ENCODE measurements at places on chromosomes 2 and 18. TPM values are rescaled to one million over a fixed set of nuclear protein-coding genes. Genes with fewer than 3 reads are reported as not detected.

The COL4A4 gene
- 48.6 TPM for polyA plus RNA-seq

The SCN3A gene
- 0.60 TPM for polyA plus RNA-seq

The ZDBF2 gene
- polyA plus RNA-seq, result 14.3 TPM

The SGPP2 gene
- 17.4 TPM for polyA plus RNA-seq

The HOXD1 gene
- 10.1 TPM for polyA plus RNA-seq

The KIF1A gene
- 11.1 TPM for polyA plus RNA-seq

The MC4R gene
- polyA plus RNA-seq, result 0.35 TPM

The FOXI3 gene
- polyA plus RNA-seq, result 0.22 TPM

The AQP12B gene
- polyA plus RNA-seq, result 0.35 TPM

The CRYBA2 gene
- not detected for polyA plus RNA-seq

The TRIB2 gene
- 239 TPM for polyA plus RNA-seq

The DSG2 gene
- 55.9 TPM for polyA plus RNA-seq

The LOXHD1 gene
- polyA plus RNA-seq, result 1.4 TPM

The SLC4A3 gene
- polyA plus RNA-seq, result 7.9 TPM

The TMEM200C gene
- 1.4 TPM for polyA plus RNA-seq

The RNU2-63P gene
- not detected for polyA plus RNA-seq

The CCDC141 gene
- 0.30 TPM for polyA plus RNA-seq

The ABCB6 gene
- polyA plus RNA-seq, result 42.6 TPM

The CREG2 gene
- 0.65 TPM for polyA plus RNA-seq

DNA sequence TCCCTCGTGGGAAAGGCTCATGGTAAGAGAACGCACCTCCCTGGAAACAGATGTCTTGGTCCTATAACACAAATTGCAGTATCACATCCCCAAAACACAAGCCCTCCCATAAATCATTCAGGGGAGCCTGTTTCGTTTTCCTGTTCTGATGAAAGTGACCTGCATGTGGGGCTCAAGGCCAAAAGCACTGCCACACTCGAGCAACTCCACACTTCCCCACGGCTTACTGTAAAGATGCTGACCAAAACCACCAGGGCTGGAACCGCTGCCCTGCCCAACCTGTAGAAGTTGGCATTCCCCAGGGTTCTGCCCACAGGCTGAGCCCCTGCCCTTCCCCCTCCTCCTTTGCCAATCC is 139.7 kb downstream of the BCL11A start:
- DNase-seq, result no peak

GRCh38 chr2:239499726-239500573 is 99.1 kb upstream of the HDAC4 start:
- no peak for DNase-seq

GRCh38 chr2:199777916-199778315 is 73.1 kb downstream of the FTCDNL1 start:
- DNase-seq, result no peak

DNA sequence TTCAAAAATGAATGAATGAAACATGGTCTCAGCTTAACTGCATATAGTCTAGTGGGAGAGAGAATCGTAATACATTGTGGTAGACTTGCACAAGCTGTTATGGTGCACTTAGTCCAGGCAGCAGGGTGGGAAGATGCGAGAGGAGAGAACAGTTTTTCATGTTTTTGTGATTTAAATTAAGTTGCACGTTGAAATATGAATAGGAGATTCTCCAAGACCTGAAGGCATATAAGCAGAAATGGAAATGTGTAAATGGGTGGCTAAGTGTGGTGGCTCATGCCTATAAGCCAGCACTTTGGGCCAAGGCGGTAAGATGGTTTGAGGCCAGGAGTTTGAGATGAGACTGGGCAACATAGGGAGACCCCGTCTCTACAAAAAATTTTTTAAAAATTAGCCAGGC is 60.5 kb downstream of the TMEM185B start:
- no peak for DNase-seq

DNA sequence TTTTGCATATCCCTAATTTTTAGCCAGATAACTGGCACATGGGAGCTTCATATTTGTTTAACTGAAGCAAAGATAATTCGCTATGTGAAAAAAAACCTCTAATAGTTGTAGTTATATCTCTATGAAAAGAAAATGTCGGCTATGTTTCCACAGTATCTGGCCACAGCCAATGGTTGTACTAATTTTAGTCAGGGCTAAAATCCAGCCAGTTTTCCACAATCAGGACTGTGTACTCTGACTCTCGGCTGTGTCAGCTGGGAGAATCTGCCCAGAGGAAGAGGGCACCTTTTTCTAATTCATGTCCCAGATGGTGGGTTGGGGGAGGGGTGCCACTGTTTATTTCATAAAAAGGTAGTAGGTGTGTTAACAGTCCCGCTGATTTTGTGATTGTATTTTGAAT is 38.8 kb downstream of the STRADB start:
- DNase-seq, result no peak

DNA sequence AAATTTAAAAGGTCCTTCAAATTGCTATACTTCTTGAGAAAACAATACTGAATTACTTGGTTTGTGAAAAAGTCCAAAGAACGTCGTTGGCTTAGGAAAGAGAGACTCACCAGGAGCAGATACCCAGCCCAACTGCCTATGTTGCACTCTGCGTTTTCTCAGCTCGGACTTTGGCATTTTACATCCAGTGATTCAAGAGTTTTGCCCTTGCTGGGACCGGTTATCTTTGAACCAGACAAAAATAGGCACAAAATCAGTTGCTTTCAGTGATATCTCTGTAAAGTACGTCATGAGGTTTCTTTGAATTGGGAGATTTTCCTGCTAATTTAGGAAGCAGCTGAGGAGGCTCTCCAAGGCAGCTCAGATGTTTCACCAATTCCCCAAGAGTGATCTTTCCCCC is 29.3 kb downstream of the FHOD3 start:
- DNase-seq, result no peak

GRCh38 chr2:159982270-159982669 is 80.1 kb downstream of the PLA2R1 start:
- DNase-seq, result no peak

GRCh38 chr2:112821682-112822081 is 14.9 kb downstream of the IL1B start:
- no peak for DNase-seq

DNA sequence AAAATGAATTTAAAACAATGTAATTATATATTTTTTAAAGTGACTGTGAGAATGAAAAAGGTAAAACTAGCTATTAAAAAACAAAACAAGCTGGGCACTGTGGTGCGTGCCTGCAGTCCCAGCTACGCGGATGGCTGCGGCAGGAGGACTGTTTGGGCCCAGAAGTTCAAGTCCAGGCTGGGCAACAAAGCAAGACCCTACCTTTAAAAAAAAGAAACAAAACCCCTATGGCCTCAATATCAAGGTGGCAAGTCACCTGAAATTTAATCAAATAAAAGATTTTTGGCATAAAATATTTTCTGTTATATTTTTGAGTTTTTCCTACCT is 46.9 kb upstream of the STRN start:
- DNase-seq, result no peak

GRCh38 chr18:77250926-77251729 is 1.5 kb downstream of the GALR1 start:
- no peak for DNase-seq

- DNase-seq, result no peak
These were observed 92.1 kb downstream of the ATL2 start for GRCh38 chr2:38284971-38285370.

- DNase-seq, result no peak
These were observed 164.8 kb downstream of the ARHGAP15 start for GRCh38 chr2:143294068-143294467.

DNA sequence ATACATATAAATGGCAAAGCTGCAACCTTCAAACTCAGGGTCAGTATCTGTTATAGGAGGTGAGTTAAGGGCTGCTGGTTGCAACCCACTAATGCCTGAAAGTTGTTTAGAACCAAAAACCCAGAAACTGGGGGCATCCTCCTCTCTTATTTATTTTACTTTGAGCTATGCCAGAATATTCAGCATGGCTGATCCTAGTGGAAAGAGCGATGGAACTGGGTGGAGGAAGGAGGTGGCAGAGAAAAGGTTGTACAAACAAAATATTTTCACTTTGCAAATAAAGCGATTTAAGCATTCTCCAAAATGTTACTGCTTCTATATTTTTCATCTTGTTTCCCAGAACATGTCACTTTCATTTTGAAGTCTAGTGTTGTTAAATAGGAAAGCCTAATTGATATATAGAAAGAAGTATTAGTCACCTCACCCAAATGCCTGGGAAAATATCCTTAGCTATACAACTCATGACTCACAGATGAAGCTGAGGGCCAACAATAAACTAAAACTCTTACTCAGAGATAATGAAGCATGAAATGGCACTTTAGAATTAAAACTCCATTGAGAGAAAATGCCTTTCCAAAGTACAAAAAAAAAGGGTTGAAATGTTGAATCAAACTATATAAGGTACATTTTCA is 251.4 kb upstream of the UBE2E3 start:
- DNase-seq, result no peak

DNA sequence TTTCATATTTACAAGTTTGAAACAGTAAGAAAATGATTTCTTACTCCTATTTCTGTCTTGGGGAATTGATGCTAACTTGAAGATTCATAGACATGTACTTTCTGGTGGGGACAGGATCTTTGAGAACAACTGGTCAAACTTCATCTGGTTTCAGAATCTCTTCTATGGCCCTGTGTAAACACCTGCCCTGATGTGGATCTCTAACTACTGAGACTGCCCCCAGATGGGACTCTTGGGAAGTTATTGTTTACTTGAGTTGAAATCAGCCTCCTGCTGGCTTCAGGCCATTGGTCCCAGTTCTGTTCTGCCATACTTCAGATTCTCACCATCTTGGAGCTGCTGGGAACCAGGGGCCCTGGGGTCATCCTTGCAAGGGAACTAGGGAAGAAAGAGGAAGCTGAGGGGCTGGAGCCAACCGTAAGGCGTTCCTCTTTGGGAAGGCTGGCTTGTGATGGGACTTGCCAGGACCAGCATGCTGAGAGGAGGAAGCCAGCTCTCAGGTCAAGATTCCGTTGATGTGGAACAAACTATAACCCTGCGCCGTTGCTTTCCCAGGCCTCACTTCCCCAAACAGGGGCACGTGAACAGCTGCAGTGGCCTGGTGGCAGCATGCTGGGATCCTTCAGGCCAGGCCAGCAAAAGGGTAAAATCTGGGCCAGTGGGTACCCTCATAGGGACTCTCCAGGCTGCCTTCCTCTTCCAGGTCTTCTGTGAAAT is 135.5 kb upstream of the CXCR4 start:
- DNase-seq, result no peak

- DNase-seq, result no peak
These were observed 17.9 kb downstream of the DNAH6 start for GRCh38 chr2:84534225-84534624.

GRCh38 chr2:68692511-68692910 is 42.1 kb upstream of the ARHGAP25 start:
- no peak for DNase-seq

- DNase-seq, result no peak
These were observed 8.1 kb upstream of the DSC3 start for GRCh38 chr18:31050635-31051034.

DNA sequence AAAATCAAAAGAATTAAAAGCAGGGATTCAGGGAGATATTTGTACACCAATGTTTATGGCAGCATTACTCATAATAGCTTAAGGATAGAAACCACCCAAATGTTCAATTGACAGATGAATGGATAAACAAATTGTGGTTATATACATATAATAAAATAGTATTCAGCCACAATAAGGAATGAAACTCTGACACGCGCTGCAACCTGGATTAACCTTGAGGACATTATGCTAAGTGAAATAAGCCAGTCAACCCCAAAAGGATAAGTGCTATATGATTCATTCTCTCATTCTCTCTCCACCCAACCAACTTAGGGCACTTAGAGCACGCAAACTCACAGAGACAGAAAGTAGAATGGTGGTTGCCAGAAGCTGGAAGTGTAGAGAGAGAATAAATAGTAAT is 216.8 kb upstream of the SLC14A2 start:
- no peak for DNase-seq

DNA sequence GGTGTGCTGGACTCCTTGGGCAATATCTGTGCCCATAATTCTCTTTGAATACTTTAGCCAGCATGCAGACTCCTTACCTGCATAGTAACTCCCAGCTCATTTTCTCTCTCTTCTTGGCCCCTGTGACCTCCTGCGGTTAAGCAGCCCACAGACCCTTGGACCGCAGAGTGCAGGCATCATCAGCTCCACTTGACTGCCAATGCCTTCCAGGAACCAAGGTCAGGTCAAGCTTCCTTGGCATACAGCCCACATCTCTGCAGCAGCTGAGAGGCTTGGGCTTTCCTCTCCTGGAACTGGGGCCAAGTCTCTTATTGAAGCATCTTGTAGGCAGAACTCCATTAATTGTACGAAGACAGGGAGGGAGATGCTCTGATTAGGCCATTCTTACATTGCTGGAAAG is 130.1 kb upstream of the PIEZO2 start:
- no peak for DNase-seq

GRCh38 chr2:205324355-205324754 is 357.9 kb upstream of the NRP2 start:
- DNase-seq, result no peak

- no peak for DNase-seq
These were observed 2.7 kb downstream of the VSNL1 start for GRCh38 chr2:17543131-17543660.

GRCh38 chr18:61274416-61274960 is 58.7 kb upstream of the CDH20 start:
- DNase-seq, result no peak

- no peak for DNase-seq
These were observed 222.7 kb downstream of the CD226 start for GRCh38 chr18:69725009-69725408.

DNA sequence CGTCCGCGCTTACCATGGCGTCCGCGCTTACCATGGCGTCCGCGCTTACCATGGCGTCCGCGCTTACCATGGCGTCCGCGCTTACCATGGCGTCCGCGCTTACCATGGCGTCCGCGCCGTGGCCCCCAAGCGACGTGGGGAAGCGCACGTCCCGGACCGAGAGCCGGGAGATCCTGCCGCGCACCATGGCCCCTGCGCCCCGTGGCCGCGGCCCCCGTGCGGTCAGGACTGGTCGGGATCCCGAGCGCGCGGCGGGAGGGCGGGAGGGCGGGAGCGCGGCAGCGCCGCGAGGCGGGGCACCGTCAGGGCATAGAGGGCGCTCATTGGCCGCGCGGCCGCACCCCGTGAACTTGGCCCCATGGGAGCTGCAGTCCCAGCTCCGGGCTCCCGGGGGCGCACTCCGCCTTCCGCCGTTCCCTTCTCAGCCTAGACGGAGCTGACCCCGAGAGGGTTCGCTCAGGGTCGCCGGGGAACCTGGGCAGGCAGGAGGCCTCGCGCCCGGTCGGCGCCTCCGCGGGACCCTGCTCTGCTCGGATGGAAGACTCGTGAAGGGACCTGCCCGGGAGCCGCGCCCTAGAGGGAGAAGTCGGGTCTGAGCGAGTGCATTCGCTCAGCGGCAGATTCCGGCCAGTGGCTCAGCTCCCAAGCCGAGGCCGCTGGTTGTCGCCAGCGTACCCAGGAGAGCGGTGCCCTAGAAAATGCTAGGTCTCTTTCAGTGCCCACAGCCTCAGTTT is at the start of gene ENOSF1:
Gene ENOSF1, minus strand, starts transcription at position 230 of the 734 bp plus-strand sequence. Its CDS starts 43 bp downstream, at position 187.
- peak; percentile 74 for DNase-seq

GRCh38 chr2:67752969-67753368 is 309.8 kb downstream of the C1D start:
- no peak for DNase-seq

DNA sequence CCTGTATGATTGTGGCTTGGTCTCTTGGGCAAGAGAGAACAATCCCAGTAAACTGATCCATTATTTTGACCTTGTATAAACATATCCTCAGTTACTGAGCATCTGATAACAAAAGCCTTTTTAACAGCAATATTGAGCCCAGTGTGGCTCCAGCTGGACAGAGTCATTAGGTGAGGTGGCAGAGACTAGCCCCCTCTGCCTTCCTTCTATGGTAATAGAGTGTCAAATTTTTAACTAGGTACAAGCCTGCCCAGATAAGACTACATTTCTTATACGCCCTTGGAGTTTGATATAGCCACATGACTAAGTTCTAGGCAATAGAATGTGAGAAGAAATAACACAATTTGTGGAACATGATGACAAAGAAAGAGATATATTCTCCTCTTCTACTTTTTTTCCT is 56.2 kb downstream of the HNMT start:
- no peak for DNase-seq

Measured in left kidney (tissue), 8 donors.